ENCODE measurements at places on chromosomes 3 and 15.

GRCh38 chr3:187012609-187013051 lies 82.3 kb downstream of the ST6GAL1 start:
- peak overlapping the region; percentile 67 for H3K27ac ChIP-seq
- peak; percentile 53 for DNase-seq
- peaks cover 56% of the 10 kb centered on the region for H3K4me1 ChIP-seq
- no peaks in the 10 kb centered on the region for H3K27me3 ChIP-seq

DNA sequence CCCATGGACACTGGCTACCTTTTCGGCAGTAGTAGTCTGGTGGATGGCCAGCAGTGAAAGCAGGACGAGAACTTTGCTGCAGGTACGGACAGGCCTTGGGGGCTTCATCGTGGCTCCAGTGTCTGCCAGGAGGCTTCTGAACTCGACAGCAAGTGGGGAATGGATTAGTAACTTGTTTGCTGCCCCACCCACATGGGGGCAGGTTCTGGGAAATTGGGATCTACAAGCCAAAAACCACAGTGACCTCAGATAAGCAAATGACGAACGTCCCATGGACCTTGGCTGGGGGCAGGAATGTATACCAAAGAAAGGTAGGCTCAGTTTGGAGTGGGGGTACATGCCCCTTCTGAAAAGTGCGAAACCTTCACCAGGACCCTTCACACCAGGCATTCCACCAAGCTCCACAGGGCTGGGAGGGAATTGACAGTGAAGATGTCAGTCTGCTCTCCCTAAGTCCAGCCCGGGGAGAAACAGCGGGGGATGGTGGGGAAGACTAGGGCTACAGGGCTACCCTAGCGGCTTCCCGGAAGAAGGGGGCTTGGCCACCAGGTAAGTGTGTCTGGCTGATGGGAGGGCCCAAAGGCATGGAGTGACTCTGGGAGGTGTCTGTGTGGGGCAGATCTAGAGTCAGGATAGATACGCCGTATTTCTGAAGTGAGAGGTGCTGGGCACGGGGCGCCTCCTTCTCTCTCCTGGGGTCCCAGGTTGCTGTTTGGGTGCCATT lies at the start of gene ITIH4:
ITIH4 (minus strand) TSS at position 138 of the 724 bp plus-strand sequence; CDS start at position 108, 30 bp downstream.
- H3K27ac ChIP-seq, result no peak within 1 kb of the TSS
- no peaks in the 10 kb centered on the region for H3K4me1 ChIP-seq
- H3K36me3 ChIP-seq, result no peaks in the 10 kb centered on the region
- no peak for DNase-seq

DNA sequence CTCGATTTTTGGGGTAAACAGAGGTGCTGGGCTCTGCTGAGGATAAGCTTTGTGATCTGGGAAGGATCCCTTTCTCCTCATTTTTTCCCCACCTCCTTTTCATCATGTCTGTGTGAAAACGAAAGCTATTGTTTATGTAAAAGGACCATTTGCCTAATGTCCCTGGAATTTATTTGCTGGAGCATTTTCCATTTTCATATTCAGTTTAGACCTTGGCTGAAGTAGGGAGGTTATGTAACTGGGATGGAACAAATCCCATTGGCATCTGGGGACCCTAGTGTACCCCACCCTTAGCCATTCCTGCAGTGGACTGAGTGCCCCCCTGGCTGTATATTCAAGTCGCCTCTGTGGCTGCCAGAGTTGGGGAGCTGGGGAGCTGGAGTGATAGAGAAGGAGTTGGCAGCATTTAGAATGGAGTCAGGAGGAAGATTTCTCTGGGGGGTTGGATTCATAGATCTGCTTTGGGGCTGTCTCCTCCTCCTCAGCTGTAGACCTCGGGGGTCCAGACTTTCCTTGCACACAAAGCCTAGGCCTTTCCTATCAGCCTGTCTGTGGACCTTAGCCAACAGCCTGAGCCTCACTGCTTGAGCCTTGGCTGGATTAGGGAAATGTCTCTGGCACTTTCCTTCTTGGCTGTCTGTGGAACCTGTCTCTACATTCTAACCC lies 270.4 kb upstream of the CTDSPL start:
- DNase-seq, result no peak
- H3K36me3 ChIP-seq, result no peaks in the 10 kb centered on the region
- H3K4me1 ChIP-seq, result no peaks in the 10 kb centered on the region
- no peak overlapping the region for H3K4me3 ChIP-seq
- no peaks in the 10 kb centered on the region for H3K27me3 ChIP-seq

- H3K27me3 ChIP-seq, result no peaks in the 10 kb centered on the region
- H3K4me1 ChIP-seq, result no peaks in the 10 kb centered on the region
- H3K4me3 ChIP-seq, result no peak overlapping the region
Measured at GRCh38 chr3:76724075-76724474, 315.8 kb upstream of the ROBO2 start.

- H3K36me3 ChIP-seq, result peaks cover 2% of the 10 kb centered on the region
- H3K27me3 ChIP-seq, result no peaks in the 10 kb centered on the region
- no peak overlapping the region for H3K4me3 ChIP-seq
- H3K27ac ChIP-seq, result no peak overlapping the region
- no peak for DNase-seq
Measured at GRCh38 chr3:58361866-58362265, 29.2 kb downstream of the PXK start.

DNA sequence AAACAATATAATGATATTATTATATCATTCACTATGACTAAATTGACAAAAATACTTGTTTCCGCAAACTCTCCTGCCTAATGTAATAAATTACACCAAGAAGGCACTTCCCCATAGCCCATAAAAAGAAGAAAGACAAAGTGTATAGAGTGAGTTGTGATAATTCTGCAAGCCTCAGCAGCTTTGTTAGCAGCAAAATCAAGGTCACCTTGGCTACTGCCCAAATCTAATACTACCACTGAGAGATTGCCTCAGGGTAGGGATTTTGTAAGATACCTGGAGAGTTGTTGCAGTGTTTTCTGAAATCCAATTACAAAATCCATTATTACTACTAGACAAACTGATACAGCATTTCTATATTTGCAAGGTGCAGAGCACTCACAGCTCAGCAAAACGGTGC lies 503.5 kb downstream of the FGF12 start:
- H3K4me3 ChIP-seq, result no peak overlapping the region
- DNase-seq, result no peak
- no peaks in the 10 kb centered on the region for H3K36me3 ChIP-seq

All from activated CD4-positive, alpha-beta memory T cell treated with anti-CD3 and anti-CD28 coated beads for 36 hours (primary cell).